CD4-positive, alpha-beta memory T cell (primary cell): ENCODE measurements at places on chromosomes 4 and X.

- DNase-seq: no peak
Measured at GRCh38 chrX:14440106-14440505, 89.2 kb upstream of the GLRA2 start.

- DNase-seq: no peak
Measured at GRCh38 chr4:41361794-41362526, 105.2 kb downstream of the UCHL1 start.

GRCh38 chr4:93772858-93773257 lies 55.7 kb upstream of the ATOH1 start:
- DNase-seq: no peak

DNA sequence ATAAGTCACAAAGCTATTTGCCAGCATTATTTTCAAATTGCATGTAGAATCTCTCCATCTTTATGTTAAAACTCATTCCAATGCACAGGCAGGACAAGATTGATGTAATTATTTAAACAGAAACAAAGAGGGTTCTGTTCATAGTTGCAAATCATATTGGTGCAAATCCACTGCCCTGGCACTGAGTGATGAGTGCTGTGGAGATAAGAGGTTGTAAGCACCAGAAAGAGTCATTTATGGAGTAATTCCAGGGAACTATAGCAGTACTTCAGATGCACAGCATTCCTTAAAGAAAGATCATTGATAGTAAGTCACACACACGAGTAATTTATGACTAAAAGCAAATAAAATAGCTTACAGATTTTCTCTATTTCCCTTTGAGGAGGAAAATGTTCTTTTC lies 337.7 kb upstream of the CTSO start:
- no peak for DNase-seq
